Left renal pelvis (tissue), 4 donors: ENCODE measurements at places on chromosomes 5 and 9. TPM values are rescaled to one million over a fixed set of nuclear protein-coding genes. Genes with fewer than 3 reads are reported as not detected.

- DNase-seq: peak; percentile 2
These were observed 30.9 kb downstream of the GALNT10 start for GRCh38 chr5:154221371-154221896.

DNA sequence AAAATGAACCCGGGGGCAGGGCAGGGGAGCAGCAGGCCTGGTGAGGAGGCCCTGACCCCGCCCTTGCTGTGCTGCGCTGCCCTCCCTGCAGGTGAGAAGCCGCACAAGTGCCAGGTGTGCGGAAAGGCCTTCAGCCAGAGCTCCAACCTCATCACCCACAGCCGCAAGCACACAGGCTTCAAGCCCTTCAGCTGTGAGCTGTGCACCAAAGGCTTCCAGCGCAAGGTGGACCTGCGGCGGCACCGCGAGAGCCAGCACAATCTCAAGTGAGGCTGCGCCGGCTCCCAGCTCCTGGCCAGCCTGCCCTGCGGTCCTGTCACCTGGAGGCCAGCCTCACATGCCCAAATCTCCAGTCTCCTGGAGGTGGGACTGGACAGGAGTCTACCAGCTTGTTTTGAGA, 12.3 kb downstream of the GFI1B start:
- no peak for DNase-seq

- no peak for DNase-seq
These were observed 68.8 kb upstream of the PPP2R2B start for GRCh38 chr5:146947181-146947941.

The ODF2 gene
- polyA plus RNA-seq: 51.4 TPM

GRCh38 chr5:139377226-139377625, 5.9 kb downstream of the SLC23A1 start:
- no peak for DNase-seq

DNA sequence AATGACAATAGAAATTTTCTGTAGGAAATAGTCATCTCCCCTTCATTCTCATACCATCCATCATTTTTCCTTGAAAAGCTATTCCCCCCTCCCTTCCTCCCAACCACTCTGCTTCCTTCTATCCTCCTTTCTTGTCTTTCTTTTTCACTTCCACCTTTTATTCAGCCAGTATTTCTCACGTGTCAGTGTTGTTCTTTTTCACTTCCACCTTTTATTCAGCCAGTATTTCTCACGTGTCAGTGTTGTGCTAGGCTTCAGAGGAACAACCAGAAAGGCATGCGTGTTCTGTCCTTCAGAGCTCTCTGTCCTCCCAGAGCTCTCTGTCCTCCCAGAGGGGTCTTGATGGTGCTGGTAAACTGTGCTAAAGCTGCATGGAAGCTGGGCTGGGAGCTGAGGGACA, 419.6 kb downstream of the GADD45G start:
- no peak for DNase-seq

DNA sequence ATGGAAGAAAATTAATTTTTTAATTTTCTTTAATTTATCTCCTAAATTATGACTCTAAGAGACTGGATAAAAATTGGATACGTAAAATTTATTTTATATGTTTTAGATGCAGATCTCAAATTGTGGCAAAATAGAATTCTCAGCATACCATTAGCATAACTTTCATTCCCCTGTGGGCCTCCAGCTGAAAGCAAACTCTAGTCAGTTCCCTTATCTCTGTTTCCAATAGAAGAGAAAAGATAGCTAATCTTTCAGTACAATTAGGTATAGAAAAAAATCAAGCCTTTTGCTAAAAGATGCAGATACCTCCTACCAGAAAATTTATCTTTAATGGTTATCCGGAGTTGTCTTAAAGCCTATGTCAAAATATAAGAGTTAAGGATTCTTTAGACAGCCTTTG, 1530.6 kb downstream of the EFNA5 start:
- DNase-seq: no peak
